Epithelial cell of proximal tubule (primary cell): ENCODE measurements at places on chromosomes 6 and 20. TPM values are rescaled to one million over a fixed set of nuclear protein-coding genes. Genes with fewer than 3 reads are reported as not detected.
A peak's percentile ranks its signal among the peaks of the same experiment; 100 is the strongest.

- DNase-seq, result no peak
Observed at GRCh38 chr6:165718491-165718891, 55.5 kb upstream of the PDE10A start.

DNA sequence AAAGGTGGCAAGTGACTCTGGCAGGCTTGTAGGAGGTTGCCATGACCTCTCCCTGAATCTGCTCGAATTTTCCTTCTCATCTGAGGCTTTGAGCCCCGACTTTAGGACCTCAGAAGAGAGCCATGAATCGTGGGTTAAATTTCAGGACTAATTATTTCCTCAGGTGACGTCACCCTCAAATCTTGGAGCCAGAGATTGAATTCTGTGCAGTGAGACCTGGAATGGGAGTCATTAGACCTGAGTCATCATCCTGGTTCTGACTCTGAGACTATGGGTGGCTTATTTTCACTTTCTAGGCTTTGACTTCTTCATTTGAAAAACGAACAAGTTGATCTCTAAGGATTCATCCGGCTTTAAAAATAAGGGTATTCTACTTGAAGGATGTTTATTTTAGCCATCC is 48.5 kb upstream of the PDYN start:
- peak; percentile 32 for DNase-seq

DNA sequence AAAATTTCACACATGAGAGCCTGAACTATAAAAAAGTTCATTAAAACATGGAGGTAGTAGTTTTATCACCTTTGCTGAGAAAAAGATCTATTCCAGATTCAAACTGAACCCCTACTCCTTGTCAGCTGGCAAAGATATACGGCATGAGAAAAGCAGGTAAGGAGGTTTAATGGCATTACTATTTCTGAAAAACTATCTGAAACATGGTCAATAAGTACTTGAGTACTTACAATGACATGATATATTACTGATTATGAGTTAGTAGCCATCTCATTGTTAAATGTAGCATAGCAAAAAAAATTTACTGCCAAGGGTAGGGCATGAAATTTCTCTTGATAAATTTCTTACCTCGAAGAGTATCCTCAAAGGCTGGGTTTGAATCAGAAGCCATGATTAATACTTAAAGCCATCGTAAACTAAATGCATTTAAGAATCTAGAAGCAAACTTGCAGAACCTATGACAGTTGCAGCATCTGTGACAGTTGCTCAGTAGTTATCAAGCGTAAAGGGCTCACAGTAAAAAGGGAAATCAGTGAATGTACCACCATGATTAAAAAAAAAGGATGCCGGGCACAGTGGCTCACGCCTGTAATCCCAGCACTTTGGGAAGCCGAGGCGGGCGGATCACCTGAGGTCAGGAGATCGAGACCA is 8.7 kb downstream of the SLC17A5 start:
- DNase-seq, result no peak

Gene SLC26A8
- total RNA-seq, result 1.4 TPM in 1 of 2 replicates, not detected in the other

Gene PRSS16
- total RNA-seq, result 1.0 and 2.8 TPM in 2 replicates

Gene TCP11
- total RNA-seq, result 0.29 TPM in 1 of 2 replicates, not detected in the other
